ENCODE measurements at places on chromosomes 7 and 10.

- DNase-seq: no peak
These were observed 77.9 kb downstream of the ABCA13 start for GRCh38 chr7:48249166-48249565.

GRCh38 chr7:107075863-107076574 lies 31.5 kb downstream of the PRKAR2B start:
- DNase-seq: no peak

GRCh38 chr7:155807065-155807671 lies 5.1 kb downstream of the SHH start:
- no peak for DNase-seq

DNA sequence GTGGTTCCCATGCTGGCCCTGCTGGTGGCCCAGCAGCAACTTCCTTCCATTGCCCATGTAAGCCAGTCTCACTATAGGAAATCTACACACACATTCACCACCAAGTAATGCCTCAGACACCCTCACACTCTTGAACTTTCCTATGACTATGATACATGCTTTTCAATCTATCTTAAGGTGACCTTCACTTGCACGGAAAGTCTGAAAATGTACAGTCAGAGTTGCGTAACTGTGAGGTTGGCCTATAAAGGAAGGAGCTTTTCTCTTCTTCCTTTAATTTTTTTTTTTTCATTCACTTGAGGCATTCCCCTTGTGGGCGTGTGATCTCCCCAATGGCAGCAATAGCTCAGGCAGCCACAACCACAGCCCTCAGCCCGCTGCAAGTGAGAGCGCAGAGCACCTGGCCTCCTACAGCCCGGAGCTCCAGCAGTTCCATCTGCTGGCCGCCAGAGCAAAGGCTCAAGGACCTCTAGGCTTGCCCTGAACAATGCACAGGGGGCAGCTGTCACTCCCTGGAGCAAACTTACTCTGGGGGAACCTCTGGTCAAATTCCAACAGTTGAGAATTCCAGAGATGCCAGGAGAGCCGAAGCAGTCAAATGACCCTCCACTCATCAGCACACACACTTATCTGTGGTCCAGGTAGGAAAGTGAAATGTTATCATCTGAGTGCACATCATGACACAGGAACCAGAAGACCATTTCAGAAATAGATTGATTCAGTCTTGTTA lies 123.1 kb upstream of the ADO start:
- peak; percentile 80 for DNase-seq

- peak; percentile 28 for DNase-seq
These were observed 1.8 kb downstream of the TSC22D4 start for GRCh38 chr7:100476903-100477870.

GRCh38 chr7:151437866-151438516 lies 1.9 kb downstream of the CRYGN start:
- DNase-seq: no peak
